Stimulated activated CD4-positive, alpha-beta T cell treated with anti-CD3 and anti-CD28 coated beads, TNF-alpha, amount 100 ng/mL, for 4 hours (primary cell): ENCODE measurements at places on chromosomes 12 and 14.

DNA sequence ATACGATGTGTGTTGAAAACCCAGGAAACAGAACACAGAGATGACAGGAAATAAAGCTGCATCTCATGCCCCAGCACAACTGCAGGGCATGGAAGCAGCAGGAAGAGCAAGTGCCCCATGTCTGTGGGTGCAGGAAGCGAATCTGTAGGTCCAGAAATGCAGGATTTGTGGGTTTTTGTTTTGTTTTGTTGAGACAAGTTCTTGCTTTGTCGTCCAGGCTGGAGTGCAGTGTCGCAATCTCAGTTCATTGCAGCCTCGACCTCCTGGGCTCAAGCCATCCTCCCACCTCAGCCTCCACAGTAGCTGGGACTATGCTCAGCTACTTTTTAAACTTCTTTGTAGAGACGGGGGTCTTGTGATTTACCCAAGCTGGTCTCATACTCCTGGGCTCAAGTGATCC is 6.2 kb upstream of the RPS6KL1 start:
- no peak for DNase-seq

- DNase-seq: no peak
Observed at GRCh38 chr12:110093631-110094311, 30.4 kb upstream of the IFT81 start.

DNA sequence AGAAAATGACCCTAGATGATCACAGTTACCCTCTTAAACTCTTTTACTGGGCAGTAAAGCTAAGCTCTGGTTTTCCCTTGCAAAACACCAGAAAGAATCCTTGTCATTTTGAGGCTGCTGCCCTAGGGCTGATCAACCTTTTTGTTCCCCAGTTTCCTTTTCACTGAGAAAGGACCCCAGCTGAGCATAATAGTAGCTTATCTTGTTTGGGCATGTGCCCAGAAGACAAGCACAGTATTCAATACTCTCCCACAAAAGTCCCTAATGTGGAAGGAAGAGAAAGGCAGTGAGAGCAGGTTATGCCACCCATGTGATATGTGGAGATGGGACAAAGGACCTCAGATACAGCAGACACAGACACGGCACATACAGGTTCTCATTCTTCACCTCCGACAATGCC is 332.6 kb upstream of the TMPO start:
- DNase-seq: no peak

DNA sequence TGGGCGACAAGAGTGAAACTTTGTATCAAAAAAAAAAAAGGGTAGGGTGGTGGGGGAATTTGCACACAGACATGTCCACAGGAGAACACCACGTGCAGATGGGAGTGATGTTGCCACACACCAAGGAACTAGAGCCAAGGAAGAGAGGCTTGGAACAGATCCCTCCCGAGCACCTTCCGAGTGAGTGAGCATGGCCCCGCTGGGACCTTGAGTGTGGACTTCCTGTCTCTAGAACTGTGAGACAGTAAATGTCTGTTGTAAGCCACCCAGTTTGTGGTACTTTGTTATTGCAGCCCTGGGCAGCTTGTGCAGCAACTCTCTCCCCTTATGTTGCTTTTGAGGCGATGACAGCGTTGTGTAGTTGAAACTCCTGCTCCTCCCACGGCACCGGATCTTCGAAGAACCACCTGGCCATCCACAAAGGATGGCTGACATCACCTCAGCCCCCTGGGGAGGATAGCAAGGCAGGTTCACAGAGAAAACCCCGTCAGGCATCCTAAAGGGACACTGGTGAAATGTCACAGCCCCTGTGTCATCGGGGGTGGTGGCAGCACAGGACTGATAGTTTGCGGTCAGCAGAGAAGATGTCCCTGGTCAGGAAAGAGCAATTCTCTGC is 54.7 kb upstream of the PLEKHG3 start:
- no peak for DNase-seq

- no peak for DNase-seq
Observed at GRCh38 chr14:57482120-57482519, 11.5 kb downstream of the CCDC198 start.

DNA sequence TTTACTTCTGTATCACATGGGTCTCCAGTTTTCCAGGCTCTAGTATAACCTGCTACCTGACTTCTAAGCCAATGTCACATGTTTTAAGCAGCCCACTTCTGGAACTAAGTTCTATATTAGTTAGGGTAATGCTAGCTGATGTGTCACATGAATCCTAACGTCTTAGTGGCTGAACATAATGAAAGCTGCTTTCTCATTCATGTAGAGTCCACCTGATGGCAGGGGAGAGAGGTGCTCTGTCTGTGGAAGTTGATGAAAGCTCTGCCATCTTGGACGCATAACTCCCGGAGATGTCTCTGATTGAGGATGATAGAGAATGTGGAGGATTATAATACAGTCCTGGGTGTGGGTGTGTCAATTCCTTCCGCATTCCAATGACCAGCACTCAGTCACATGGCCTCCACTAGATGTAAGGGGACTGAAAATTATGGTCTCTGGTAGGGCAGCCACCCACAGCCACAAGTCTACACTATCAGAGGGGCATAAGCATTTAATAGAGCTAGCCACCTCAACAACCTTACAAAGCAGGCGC is 234.4 kb upstream of the CRY1 start:
- DNase-seq: no peak

GRCh38 chr14:51561141-51561540 is 90.6 kb upstream of the FRMD6 start:
- DNase-seq: no peak

DNA sequence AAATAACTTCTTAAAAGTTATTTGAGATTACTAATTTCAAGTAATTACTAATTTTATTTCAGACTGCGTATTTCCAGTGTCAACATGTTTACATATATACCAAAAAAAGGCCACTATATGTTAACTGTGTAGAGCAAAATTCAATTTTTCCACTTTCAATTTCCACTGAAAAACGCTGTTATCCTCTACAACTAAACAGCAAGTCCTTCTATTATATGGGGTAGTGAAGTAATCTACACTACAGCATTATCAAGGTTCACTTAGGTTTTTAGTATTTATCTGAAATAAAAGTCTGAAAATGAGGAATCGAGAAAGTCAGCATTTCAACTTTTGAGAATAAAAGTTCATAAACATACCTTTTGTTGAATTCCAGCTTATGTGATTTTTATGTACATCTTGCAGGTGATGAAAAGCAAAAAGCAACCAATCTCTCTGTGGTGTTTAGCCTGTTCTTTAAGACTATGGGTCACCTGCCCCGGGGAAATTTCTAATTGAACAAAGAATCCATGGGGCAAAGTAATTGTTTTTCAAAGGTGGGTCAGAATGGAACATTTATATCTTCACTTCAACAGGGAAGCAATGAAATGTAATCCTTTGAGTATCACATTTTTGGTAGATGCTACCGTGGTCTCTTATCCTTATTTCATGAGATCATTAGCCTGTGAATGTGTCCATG is 3.3 kb downstream of the BTG1 start:
- DNase-seq: no peak

DNA sequence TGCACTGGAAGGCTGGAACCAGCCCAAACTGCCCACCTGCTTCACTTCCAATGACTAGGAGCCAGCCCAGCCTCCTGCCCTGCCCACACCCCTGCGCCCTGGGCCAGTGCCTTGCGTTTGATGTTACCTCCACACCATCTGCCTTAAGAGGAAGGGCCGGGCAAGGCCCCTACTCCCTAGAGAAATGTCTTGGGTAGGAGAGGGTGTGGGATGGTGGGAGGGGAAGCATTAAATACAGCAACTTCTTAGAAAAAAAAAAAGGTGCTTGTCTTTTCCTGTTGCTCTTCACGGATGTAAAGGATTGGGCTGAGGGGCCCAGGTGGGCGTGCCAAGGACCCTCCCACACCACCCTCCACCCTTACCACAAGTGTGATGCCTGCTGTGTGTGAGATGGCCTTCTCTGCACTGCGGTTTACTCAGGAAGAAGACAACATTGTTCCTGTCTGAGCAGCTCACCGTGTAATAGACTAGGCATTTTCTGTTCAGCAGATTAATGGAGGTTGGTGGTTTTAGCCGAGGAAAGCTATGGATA is 99.9 kb downstream of the NINJ2 start:
- no peak for DNase-seq

- DNase-seq: no peak
Observed at GRCh38 chr12:49489720-49490119, 49.1 kb upstream of the KCNH3 start.

DNA sequence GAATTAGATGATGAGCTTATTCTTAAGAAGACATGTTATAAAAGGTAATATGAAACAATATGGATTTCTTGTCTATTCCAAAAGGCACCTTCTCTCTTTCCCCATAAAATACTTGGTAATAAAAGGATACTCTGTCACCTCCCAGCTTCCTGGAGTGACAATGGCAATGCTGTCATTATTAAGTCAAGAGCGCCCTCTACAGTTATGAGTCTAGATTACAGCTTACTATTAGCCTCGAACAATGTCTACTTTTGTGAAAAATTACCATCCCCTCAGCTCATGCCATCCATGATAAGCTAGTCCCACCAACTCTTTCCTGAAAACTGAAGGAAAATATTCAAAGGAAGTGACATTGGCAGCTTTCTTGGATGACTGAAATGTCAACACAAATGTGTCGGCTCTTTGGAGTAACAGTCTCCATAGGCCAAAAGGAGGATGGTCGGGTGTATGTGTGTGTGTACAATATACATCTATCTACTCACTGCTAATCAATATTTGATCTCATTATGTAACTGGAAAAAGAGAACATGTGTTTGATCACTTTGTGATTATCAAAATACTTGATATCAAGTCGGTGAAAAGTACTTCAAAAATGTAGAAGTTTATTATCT is 48.7 kb upstream of the CDKN3 start:
- no peak for DNase-seq

DNA sequence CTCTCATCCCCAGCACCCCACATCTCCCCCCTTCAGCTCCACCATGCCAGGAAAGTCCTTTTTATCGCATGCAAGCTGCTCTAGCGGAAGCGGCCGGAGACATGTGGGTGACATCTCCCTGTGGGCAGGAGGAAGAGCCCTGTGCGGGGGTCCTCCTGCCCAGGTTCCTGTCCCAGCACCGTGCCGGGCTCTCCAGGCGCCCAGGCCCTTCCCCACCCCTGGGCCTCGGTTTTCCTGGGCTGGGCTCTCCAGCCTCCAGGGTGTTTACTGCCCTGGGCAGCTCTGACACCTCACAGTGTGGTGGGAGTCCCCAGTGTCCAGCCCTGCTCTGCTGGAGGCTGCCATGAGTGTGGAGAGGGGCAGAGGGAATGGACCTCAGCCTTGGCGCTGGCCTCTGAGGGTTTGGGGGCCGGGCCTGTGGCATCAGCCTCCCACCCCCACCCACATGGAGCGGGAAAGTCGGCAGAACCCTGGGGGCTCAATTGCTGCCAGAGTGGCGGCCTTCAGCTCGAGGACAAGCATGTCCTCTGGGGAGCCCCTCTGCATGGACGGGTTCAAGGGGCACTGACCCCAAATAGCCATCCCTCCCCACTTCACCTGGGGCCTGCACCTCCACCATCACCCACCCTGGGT is 16.9 kb downstream of the ASPG start:
- no peak for DNase-seq

GRCh38 chr14:94728950-94729349 is 41.0 kb downstream of the GSC start:
- no peak for DNase-seq

GRCh38 chr12:14471497-14471896 is 96.2 kb downstream of the PLBD1 start:
- DNase-seq: no peak

- DNase-seq: no peak
Observed at GRCh38 chr12:124964836-124965462, 24.0 kb downstream of the DHX37 start.

DNA sequence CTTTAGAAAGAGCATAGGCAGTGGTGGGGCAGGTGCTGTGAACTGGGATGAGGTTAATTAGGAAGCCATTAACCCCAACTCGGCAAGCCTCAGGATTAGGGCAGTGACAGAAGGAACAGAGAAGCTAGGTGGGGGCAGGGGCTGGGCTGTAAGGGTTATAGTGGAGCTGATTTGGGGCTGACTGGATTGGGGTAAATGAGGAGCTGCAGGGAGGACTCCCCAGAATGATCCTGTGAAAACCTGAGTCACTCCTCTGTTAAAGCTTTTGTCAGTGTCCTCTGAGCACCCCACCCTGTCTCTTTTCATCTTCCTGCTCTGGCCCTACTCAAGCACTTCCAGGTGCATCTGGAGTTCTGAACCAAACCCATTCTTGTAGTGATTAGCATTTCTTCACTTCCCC is 4.4 kb downstream of the KLC1 start:
- DNase-seq: no peak
